ENCODE measurements at places on chromosomes 4 and X. TPM values are rescaled to one million over a fixed set of nuclear protein-coding genes. Genes with fewer than 3 reads are reported as not detected.

DNA sequence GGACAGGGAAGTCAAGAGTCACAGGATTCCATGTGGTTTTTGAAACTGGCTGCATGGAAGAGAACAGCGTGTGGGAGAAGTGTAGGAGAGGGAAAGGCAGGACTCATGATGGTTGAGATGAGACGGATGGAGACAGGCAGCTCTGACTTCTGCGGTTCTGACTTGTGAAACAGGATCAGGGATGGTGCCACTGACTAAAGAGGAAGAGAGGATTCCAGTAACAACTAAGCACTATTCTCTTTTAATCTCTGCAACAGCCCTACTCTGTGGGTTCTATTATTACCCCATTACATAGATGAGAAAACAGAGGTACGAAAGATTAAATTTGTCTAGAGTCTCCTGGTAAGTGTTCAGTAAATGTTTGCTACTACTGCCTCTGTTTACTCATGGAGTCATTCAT, 156.3 kb downstream of the CBR4 start:
- DNase-seq = no peak

GRCh38 chr4:61200187-61200915, at the start of gene ADGRL3:
Gene ADGRL3, plus strand, starts transcription at chr4:61200326.
- DNase-seq = peak; percentile 1

DNA sequence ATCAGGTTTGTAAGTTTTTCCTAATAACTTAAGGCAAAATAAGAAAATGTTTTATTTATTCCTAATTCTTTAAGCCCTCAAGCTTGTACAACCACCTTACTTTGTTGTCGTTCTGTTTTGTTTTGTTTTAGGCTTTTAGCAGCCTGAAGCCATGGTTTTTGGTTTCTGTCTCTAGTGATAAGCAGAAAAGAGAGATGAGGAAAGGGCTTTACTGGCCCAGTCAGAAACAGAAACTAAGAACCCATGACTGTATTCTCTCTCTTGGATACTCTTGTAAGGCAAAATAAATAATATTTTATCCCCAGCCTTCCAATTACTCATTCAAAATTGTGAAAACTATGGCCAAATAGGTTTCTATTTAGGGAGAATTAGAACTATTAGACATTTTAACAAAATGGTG, 29.4 kb downstream of the TBC1D19 start:
- no peak for DNase-seq

DNA sequence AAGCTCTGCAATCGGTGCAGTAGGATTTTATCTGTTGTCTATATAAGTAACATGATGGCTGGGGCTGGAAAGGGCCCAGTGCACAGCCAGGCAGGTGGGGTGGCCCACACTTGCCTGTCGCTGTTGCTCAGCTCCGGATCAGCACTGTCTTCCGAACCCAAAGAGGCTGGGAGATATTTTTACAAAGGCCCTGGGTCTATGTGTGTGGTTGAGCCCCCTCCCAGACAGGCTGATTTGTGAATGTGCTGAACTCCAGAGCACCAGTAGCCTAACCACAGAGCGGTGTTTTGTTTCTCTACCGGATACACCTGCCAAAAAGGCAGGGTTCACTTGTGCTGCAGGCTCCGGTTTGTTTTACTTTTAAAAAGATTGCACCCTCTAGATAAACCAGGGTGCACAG, 33.5 kb upstream of the CHRNA9 start:
- no peak for DNase-seq

DNA sequence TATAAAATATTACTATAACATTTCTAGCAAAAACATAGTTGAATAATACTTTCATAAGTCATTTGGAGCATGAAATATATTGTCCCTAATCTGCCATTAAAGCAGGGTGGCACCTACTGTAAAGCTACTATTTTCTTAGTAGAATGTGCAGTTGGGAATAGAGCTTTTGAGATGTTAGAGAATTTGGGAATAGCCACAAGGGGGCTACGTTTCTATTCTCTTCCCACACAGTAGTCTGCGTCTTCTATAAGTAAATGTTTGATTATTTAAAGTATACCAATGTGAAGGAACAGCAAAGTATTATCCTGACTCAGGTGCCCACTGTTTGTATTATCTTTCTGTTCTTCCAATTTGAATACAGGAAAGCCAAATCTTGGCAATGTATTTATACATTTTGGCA, 323.2 kb upstream of the GIMD1 start:
- no peak for DNase-seq

Gene POU3F4
- total RNA-seq = not detected

Gene AFM
- 0.07 TPM for total RNA-seq

Gene PIN4
- total RNA-seq = 10.0 TPM

Gene ARHGAP4
- total RNA-seq = 81.8 TPM

All from K562 (cell line).